ENCODE measurements at places on chromosomes 6 and 20.

- no peak for DNase-seq
Measured at GRCh38 chr6:99185525-99185924, 163.9 kb downstream of the FAXC start.

DNA sequence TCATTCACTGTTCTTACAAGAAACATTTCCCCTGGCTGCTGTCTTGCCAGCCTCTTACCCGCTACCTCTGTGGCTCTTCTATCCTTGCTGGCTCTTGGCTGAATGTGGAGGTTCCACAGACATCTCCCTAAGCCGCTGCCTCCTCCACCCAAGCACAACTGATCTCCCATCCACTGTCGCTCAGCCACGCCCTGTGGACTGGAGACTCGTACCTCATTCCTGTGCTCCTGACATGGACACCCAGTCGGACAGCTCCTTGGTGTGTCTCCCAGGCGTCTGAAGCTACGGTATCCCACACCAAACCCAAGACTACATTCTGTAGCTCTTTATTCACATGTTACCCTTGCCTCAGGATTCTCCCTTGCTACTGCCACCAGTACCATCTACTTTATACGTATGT, 19.3 kb downstream of the RAE1 start:
- DNase-seq: no peak

GRCh38 chr6:74091136-74091793, 395.3 kb downstream of the CD109 start:
- no peak for DNase-seq

DNA sequence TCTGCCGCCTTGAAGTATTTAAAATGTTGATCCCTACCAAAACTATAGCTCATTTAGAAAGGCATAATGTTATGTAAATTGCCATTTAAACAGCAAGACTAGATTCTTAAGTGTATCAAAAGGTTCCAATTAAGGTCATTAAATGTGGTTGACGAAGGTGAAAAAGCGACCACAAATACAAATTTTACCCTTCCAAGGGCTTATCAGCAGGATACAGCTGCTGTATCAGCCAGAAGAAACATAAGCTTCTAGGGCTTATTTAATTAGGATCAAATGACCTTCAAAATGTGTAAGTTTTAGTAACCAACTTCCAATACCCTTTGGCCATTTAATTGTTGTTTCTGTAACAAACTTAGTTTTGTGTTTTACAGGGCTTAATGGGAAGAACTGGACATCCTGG, 139.9 kb downstream of the COL9A1 start:
- no peak for DNase-seq

- DNase-seq: no peak
Measured at GRCh38 chr6:33000055-33000454, 9.3 kb downstream of the HLA-DOA start.

DNA sequence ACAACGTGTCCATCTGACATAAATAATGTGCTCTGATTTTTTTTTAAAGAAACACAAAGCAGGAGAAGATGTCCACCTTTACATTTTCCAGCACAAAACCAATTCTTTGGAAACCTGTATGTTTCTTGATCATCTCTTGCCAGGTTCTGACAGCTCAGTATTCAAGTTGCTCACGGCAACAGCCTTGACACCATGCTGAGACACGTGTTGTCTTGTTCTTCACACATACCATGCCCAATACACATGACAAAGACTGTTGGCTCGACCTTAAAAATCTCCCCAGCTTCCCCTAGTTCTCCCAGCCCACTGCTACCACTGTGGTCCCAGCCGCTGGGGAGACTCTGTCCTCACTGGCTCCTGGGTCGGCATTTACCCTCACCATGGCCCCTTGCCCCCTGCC, 518.9 kb downstream of the PREX1 start:
- DNase-seq: no peak

- DNase-seq: no peak
Measured at GRCh38 chr6:127279815-127280214, 13.2 kb downstream of the RNF146 start.

DNA sequence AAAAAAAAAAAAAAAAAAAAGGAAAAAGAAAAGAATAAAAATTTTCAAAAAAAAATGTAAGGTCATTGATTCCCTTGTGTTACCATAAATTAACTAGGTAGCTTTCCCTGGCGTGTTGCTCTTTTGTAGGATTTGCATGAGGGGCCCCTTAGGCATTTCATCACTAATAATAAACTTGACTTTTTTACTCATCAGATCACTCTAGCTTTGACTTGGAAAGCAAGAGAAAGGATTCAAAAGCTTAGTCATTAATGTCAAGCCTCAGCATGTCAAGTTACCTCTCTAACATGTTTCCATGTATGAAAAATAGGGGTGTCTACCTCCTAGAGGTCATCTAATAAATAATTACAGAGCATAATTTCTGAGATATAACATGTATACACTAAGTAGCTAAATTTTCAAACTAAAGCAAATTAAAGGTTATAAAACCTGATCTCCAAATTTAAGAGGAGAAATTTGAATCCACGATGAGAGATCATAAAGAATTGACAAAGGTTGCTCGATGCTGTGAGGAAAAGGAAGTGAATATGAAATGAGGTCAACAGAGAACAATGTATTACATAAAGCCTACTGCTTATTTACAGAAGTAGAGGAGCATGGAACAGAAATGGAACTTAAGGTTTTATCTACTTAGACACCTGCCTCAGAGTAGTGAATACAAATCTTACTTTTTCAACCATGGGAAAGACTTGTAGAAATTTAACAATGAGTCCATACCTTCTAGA, 86.8 kb downstream of the ARHGAP18 start:
- DNase-seq: no peak

GRCh38 chr20:15063081-15063480, 725.7 kb upstream of the FLRT3 start:
- no peak for DNase-seq

DNA sequence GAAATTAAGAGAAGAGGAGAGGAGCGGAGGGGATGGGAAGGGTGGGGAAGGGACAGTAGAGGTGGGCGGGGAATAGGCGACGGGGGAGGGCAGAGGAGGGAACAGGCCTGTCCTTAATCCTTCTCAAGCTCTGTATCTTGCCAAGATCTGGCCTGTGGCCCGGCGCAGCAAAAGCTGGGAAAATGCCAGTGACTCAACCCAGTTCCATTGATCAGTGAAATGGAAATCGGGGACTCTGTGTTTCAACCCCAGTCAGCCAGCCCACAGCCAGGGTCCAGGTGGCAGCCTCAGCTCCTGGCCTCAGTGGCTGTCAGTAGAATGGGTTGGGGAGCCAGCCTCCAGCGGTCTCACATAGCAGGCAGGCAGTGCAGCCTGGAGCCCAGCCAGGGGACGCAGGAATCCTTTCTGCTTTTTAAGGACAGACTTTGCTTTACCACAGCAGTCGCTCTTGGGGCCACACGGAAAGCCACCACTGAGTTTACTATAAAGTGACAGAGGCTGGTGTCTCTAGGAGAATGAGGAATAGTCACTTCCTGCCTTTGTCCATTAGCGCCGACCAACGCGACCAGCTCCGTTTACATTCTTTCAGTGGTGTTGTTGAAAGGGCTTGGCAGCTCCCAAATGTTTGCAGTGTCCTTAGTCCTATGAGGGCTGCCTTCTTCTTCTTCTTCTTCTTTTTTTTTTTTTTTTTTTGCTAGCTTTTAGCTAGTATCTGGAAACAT, 128.0 kb downstream of the RIN2 start:
- peak; percentile 62 for DNase-seq

DNA sequence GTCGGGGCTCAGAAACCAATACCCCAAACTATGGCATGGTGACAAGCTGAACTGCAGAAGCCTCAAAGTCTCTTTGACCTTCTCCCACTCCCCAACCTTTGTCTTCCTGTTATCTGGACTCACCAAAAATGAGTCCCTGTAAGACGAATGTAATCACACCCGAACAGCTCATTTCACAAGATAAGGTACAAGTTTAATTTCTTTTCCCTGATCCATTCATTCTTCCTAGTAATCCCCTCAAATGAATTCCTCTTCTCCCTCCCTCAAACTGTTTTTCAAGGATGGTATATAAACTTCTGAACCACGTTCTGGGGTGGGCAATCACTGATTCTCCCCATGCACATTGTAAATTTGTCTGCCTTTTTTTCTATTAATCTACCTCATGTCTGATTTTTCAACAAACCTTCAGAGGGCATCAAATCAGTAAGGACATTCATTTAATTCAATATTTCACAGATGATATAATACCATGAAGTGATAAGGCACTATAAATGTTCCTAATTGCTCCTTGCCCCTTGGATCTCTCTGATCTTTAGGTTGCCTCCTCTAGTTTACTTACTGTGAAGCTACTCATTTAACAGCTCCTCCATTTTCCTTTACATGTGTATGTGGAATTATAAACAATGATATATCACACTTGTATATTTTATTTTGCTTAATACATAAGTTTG, 77.2 kb downstream of the OR2B2 start:
- no peak for DNase-seq

- no peak for DNase-seq
Measured at GRCh38 chr6:146968041-146968760, 236.0 kb upstream of the STXBP5 start.

GRCh38 chr20:4776079-4776630, 54.4 kb downstream of the PRND start:
- no peak for DNase-seq

DNA sequence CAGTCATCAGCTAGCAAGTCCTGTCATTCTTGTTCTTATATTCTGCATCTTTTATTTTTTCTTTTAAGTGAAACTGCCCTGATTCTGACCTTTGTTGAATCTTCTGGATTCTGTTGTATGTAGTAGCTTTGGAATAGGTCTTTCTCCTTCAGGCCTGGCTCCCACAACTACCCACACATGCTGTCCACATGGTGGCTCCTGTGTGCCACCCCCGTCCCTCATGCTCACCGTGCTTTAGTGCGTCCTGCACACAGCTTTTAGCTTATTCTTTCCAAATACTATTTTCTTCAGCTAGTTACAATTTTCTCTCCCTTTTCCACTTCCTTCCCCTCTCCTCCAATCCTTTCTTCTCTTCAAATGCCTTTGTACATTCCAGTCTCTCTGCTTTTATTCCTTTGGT, 61.8 kb downstream of the CTNNBL1 start:
- DNase-seq: no peak

GRCh38 chr6:91782802-91783201, 1195.9 kb upstream of the MAP3K7 start:
- DNase-seq: no peak
